Renal cortex interstitium (tissue), 15 donors: ENCODE measurements at places on chromosomes 1 and 21. TPM values are rescaled to one million over a fixed set of nuclear protein-coding genes. Genes with fewer than 3 reads are reported as not detected.

The ESRRG gene
- polyA plus RNA-seq = 38.3 TPM

The JAM2 gene
- 11.5 TPM for polyA plus RNA-seq

- DNase-seq = peak; percentile 21
Measured at GRCh38 chr21:37338671-37339551, 27.7 kb upstream of the DYRK1A start.

The ZNF670 gene
- polyA plus RNA-seq = 10.0 TPM

DNA sequence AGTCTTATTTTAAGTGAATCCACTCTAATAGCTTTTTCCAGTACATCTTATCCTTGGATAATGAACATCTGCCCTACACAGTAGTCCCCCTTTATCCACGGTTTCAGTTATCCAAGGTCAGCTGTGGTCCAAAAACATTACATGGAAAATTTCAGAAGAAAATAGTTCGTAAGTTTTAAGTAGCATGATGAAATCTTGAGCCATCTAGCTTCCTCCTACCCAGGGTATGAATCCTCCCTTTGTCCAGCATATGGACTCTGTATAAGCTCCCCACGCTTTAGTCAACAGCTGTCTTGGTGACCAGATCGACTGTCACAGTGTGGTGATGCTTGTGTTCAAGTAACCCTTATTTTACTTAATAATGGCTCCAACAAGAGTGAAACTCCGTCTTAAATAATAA, 2.6 kb downstream of the GLRX2 start:
- no peak for DNase-seq

DNA sequence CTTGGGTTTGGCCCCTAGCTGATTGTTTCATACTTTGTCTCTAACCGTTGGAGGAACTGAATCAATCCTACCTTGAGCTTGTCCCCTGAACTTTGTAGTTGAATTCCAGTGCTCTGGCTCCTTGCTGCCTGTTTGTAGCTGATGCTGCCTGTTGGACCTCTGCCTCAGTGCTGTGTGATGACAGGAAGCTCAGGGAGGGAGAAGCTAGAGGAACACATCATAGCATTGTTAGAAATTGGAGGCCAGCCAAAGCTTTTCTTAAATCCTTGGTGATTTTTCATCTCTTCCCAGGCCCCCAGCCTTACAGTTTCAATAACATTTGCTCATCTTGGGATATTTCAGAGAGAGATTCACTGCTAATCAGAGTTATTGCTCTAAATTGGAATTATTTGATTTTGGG, 34.0 kb downstream of the MACF1 start:
- DNase-seq = no peak

DNA sequence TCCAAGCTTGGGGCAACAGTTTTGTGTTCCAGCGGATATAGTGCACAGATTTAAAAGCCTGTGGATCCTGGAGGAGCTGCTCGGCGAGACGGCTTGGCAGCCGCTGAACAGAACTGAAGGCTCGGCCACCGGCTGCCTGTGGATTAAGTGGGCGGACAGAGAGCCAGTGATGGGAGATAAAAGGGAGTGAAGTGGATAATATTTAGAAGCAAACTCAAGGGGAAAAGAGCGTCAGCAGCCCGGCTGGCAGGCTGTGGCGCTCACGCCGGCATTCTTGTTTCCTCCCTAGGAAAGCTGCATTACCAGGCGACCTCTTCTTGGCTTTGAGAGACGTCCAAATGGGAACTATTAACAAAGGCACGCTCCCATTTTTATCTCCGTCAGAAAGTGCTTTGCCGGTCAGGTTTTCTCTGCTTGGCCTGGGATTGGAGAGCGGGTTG, 10.4 kb downstream of the TRABD2B start:
- no peak for DNase-seq

The FHAD1 gene
- polyA plus RNA-seq = 3.5 TPM

DNA sequence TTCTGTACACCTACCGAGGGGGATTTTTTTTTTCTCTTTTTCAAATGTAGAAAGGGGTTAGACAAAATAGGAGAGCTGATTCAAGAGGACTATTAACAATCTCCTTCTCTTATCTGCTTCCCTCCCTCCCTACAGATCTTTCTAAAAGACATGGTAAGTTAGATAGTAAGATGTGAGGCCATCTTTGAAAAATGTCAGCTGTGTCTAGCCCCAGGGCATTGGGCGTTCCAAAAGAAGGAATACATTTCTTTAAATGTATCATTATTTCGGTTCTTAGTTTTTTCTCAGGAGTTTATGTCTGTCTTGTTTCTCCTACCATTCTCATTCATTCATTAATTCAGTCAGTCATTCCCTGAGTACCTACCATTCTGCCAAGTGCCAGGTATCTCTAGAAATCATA, 27.2 kb downstream of the BCL9 start:
- DNase-seq = no peak

The SSU72 gene
- 80.6 TPM for polyA plus RNA-seq

DNA sequence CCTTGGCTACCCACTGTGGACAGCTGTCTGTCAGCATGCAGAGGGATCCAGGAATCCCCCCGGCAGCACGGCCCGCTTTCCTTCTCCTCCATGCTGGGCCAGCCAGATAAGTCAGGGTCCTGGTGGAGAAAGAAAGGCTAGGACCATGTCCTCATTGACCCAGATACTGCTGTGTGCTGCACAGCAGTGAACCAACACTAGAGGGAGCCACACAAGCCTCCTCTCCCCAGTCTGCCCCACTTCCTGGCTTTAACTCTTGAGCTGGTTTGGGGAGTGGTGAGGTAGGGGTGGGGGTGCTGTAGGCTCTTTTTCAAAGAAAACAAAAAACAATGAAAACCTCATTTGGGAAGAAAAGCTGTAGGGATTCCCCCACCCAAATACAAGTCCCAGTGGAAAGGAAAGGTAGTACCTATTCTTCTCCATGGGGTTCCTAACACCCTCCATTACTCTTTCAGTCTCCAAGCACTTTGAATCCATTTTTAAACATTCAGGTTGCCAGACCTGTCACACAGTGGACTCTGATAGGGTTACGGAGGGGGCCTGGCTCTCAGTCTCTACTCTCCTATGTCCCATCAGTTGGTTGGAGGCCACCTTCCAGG, 84.9 kb upstream of the CD1D start:
- DNase-seq = no peak

The RSPO1 gene
- polyA plus RNA-seq = 4.8 TPM

GRCh38 chr1:192443616-192444015, 126.8 kb downstream of the RGS21 start:
- DNase-seq = no peak

The GJA5 gene
- polyA plus RNA-seq = 16.2 TPM

GRCh38 chr1:117093870-117094621, 27.5 kb downstream of the TRIM45 start:
- no peak for DNase-seq

The NUDC gene
- 108 TPM for polyA plus RNA-seq

GRCh38 chr1:66546047-66546810, 12.3 kb downstream of the SGIP1 start:
- DNase-seq = no peak

DNA sequence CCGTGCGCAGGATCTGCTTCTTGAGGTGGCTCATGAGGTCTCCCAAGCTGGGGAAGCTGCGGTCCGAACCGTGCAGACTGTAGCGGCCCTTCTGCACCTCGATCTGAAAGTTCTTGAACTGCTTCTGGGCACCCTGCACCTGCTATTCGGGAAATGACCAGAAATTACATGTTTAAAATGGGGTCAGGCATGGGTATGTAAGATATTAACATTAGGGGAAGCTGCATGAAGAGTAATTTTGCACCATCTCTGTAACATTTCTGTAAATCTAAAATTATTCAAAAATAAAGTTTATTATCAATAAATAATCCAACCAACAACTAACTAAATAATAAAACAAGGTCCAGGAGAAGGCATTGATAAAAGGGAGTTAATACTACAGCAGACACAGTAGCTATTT, 110.7 kb downstream of the RAVER2 start:
- DNase-seq = no peak

- no peak for DNase-seq
Measured at GRCh38 chr1:224219011-224219611, 36.1 kb downstream of the DEGS1 start.

DNA sequence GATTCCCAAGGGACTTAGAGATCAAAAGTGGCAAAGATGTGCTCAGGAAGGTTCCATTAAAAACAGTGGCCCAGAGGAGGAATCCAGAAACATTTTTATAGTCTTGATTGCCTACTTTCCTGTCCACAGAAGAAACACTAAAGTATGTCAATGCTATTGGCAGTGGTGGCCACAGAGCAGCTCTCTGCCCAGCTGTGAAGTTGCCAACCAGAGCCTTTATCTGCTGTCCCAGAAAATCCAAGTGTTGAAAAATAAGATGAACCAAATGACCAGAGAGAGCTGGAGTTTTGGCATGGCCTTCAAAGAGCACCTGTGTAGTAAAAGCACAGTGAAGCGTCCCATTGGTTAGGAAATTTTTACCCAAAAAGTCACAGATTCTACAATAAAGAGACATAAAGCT, 181.2 kb downstream of the TGFBR3 start:
- DNase-seq = no peak

GRCh38 chr1:42774928-42775526, 8.0 kb downstream of the C1orf50 start:
- no peak for DNase-seq

DNA sequence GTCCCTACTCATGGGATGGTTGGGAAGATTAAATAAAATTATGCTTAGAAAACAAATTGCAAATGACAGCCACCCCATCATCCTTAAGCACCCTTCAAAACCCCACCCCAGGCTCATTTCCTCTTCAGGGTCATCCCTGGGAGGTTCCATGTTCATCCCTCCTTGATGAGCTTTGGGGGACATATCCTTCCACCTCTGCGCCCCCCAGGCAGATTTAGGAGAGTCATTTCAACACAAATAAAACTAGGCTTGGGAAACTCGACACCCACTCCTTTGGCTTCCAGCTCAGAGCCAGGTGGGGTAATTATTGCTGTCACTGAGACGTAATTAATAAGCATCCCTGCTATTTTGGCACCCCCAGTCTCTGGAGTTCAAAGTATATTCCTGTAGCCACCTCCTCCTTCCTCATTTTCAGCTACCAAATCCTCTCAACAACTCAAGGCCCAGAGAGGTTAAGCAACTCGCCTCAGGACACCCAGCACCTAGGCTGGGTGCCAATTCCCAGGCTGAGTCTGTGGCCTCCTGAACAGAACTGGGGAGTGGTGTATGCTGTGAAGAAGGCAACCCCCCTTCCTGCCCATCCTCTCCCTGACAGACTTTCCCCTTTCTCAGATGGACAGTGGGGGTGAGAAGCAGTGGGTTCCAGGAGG, 595 bp downstream of the CRYBG2 start:
- DNase-seq = no peak

- DNase-seq = no peak
Measured at GRCh38 chr1:54823670-54824069, 22.5 kb upstream of the TTC22 start.

DNA sequence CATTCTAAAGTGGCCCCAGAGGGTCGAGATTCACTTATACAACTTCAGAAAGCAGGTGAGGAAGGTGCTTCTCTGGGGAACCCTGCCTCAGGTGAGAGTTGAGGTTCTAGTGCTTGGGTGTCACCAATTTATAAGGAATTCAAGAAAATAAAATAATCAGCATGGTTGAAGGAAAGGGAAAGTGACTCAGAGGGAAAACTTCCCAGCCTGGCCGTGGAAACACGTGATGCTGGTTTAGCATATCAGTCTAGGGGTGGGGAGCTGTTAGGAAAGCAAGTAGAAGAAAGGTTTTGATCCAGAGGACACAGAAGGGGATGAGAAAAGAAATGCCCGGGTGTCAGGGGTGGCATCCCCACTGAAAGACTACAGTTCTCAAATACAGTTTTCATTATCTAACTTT, 37.7 kb upstream of the TMEM125 start:
- DNase-seq = no peak

DNA sequence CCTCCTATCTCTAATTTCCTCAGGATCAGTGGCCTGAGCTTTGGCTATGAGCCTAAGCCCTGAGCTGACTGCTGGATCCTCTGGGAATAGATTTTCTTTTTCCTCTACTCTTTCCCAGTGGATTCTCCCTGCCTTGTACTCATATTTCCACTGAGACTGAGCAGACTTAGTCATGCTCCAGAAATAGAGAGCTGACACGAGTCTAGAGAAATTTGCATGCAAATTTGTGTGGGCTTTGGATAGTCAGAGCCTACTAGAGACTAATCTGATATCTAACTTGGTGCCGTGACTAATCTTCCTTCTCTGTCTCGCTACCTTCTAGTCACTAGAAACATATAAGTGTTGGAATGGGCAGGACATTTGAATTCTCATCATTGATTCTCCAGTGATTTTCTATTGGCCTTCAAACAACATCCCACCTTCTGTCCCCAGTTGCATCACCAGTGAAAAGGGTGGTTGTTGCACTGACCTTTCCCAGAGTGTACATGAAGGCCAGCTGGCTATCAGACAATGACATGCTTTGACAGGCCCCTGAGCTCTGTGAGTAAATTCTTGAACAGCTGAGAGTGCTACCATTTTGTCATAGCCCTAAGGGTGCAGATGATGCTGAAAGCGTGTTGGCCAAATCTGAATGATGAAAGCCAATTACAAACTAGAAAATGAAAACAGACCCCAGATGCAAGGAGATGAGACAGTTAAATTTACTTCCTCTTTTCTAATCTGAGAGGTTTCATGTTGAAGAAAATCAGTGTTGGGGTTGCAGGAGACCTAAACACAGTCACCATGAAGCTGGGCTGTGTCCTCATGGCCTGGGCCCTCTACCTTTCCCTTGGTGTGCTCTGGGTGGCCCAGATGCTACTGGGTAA, at the start of gene FCRLA:
FCRLA (plus strand) TSS at position 748 of the 866 bp plus-strand sequence; CDS start at position 784, 36 bp downstream.
- DNase-seq = no peak

DNA sequence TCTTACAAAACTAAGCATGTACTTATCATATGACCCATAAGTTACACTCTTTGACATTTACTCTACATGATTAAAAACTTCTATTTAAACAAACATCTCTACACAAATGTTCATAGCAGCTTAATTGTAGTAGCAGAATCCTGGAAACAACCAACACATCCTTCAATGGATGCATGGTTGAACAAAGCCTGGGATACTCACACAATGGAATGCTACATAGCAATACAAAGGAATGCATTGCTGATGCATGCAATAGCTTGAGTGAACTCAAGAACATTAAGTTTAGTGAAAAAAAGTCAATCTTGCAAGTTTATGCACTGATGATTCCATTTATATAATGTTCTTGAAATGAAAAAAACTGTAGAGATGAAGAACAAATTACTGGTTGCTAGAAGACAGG, 686.9 kb downstream of the LRRIQ3 start:
- no peak for DNase-seq

- no peak for DNase-seq
Measured at GRCh38 chr1:89298461-89298860, 25.8 kb upstream of the GBP5 start.

DNA sequence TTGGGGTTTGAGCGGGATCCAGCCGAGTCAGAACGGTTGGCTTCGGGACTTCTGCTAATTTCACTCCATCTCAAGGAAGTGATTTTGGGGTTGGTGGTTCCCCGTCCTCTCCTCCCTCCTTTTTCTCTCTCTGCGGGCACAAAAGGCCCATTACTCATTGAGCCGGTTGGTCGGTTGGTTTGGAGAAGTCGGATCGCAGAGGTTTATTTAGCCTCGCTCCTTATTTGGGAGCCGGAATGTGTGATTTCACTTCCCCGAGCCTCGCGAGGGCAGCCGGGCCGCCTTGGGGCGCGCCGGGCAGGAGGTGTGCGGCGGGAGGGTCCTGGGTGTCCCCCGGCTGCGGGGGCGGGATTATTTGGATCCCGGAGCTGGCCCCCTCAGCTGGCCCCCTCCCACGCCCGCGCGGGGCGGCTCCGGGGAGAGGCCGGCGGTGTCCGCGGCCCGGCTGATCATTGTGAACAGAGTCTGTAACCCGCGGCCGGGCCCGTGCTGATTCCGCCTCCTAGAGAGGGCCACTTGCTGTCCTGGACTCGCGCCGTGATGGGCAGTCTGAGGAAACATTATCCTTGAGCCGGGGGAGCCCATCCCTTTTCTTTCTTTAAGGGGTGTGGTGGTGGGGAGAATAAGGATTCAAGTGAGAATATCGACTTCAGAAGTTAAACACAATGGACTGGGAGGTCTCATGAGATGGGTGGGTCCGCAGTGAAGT, 1.2 kb downstream of the MAPKAPK2 start:
- DNase-seq = no peak

The CDC20 gene
- 27.9 TPM for polyA plus RNA-seq

The RNU1-2 gene
- not detected for polyA plus RNA-seq
